Ureter (tissue), 1 donor: ENCODE measurements at places on chromosomes 3 and 15. TPM values are rescaled to one million over a fixed set of nuclear protein-coding genes. Genes with fewer than 3 reads are reported as not detected.

SLCO2A1 gene
- 89.1 TPM for total RNA-seq

TMEM87A gene
- total RNA-seq = 87.4 TPM

GOLGA8H gene
- 1.5 TPM for total RNA-seq

C2CD4A gene
- total RNA-seq = 0.49 TPM

OXSM gene
- total RNA-seq = 10.3 TPM

CCDC54 gene
- not detected for total RNA-seq

GP5 gene
- 0.21 TPM for total RNA-seq

CHRNA5 gene
- total RNA-seq = 4.0 TPM
